ENCODE measurements at places on chromosomes 1 and 21.

- no peak for DNase-seq
Observed at GRCh38 chr1:76463849-76464248, 389.3 kb downstream of the ST6GALNAC3 start.

- DNase-seq: peak; percentile 18
Observed at GRCh38 chr1:74673351-74674111, at the start of gene ERICH3. ERICH3 (minus strand) TSS chr1:74673792; CDS start chr1:74673519, 273 bp downstream.

GRCh38 chr1:210250998-210251679, 18.5 kb downstream of the SERTAD4 start:
- no peak for DNase-seq

GRCh38 chr1:156420205-156421061, 51.4 kb downstream of the RHBG start:
- peak; percentile 76 for DNase-seq

GRCh38 chr1:12467570-12468286, 150.3 kb downstream of the DHRS3 start:
- no peak for DNase-seq

- DNase-seq: no peak
Observed at GRCh38 chr1:32606565-32607371, 43.6 kb downstream of the ZBTB8OS start.

GRCh38 chr1:36508257-36508656, 25.5 kb upstream of the CSF3R start:
- DNase-seq: no peak

DNA sequence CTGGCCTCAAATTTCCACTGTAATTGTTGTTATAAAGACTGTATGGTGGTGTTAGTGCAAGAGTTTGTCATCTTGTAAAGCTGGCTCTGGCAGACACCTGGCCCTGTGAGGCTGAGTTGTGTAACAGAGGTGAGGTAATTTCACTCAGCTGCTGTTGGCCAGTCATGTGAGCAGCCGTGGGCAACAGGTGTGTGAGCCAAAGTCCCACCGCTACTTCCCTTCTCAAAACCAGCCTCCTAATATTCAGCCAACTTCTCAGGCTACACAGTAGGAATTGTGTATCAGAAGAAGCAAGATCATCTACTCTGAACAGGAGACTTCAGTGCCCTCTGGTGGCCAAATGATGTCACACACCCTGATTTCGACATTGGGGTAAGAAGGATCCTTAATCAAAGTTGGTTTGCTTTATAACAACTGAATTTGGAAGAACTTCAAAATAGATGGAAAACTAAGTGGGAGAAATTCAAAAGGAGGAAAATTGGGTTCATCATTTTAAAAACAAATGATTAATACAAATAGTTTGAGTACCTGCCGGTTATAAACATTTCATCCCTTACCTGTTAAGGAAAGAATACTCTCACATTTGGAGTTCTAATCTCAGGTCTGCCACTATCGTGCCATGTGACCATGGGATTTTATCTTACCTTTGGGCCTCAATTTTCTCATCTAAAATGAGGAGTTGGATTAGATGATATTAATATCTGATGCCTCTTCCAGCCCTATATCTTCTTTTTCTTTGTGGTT, 2.6 kb upstream of the CREG1 start:
- DNase-seq: peak; percentile 66

- DNase-seq: no peak
Observed at GRCh38 chr1:173445656-173446055, 31.5 kb upstream of the PRDX6 start.

DNA sequence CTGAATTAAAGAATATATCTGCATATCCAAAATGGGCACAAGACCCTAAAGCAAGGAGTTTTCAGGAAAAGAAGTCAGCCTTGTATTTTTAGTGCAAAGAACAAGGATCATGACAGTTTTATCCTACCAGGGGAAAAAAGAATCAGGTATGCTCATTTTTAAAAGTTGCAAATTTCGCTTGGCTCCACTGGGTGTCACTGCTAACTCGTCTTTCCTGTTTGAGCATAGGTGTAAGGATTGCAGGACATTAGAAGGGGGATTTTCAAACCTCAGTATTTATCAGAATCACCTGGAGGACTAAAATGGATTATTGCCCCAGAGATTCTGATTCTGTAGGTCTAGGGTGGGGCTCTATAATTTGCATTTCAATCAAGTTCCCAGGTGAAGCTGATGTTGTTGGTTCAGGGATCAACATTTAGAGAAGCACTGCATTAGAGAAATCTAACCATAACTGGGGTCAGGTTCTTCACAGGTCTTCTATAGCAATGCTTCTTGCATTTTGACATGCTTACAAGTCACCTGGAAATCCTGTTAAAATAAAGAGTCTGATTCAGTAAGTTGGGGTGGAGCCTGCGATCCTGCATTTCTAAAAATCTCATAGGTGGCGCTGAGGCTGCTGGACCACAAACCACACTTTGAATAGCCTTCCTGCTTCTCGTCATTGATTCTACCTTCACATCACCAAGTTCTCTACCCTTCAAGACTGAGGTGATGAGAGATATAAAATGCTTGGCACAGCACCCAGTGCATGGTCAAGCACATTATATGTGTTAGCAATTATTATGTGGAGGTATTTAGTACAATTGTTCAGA, 39.6 kb downstream of the NUF2 start:
- DNase-seq: peak; percentile 4

DNA sequence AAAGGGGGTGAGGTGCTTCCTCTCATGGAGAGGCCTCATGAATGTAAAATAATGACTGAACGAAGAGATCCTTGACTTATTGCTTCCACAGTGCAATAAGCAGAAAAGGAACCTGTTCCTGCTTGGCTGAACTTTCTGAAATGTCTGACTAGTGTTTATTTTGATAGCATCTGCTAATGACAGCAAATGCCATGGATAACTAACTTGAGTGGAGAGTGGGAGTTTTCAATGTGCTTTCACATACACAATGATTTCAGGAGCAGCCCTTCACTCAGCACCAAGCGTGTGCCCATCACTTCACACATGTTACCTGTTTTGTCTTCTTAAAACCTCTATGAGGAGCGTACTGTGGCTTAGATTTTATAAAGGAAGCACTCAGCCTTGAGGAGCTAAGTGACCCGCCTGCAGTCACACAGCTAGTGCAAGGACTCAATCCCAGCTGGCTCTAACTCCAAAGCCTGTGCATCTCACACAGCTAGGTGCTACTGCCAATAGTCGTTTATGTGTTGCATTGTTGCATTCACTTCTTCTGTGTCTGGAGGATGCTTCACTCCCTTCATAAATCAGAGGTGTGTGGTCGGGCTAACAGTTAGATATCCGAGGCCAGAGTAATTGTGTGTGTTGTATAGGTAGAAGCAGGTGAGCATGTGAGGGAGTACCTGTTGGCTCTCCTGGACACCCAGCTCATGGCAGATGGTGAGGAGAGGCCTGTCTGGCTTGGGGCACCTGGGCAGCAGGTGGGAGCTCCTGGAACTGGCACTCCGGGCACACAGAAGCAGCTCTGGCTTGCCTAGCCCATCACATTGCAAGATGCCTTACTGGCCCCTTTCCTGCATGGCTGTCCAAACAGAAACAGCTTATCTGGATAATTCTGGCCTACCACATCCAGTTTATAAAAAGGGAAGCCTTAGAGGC, 12.8 kb downstream of the CASQ2 start:
- no peak for DNase-seq

DNA sequence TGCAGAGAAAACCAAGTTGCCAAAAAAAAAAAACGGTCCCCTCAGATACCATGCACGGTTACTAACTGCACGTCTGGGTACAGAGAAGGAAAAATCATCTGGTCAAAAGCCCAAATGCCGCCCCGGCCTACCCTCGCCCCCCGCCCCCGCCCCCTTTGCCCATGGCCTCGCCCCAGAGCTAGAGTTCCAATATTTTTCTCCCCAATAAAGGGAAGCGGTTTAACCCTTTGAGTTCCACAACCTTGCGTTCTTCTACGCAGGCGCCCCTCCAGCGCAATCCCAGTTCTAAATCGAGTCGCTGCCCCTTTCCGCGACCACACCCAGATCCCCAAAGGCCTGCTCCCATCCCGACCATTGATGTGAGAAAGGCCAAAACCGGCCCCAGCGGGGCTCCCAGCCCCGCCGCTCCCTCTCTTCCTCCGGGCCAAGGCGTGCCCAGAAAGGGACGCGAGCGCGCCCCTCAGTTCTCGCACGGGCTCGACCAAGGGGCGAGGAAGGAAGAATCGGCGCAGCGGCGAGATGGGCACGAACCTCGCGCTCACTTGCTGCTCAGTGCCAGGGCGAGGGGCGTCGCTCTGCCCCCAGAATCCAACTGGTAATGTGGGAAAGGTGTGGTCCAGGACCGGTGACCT, 797 bp downstream of the WDR47 start:
- peak; percentile 43 for DNase-seq

GRCh38 chr1:47875036-47875435, 122.1 kb downstream of the TRABD2B start:
- no peak for DNase-seq

GRCh38 chr1:228348708-228349467, 57.7 kb downstream of the TRIM11 start:
- DNase-seq: no peak

GRCh38 chr1:45170151-45170742, 36.2 kb downstream of the ZSWIM5 start:
- DNase-seq: no peak
